Foreskin keratinocyte (primary cell): ENCODE measurements at places on chromosomes 1 and 21.

DNA sequence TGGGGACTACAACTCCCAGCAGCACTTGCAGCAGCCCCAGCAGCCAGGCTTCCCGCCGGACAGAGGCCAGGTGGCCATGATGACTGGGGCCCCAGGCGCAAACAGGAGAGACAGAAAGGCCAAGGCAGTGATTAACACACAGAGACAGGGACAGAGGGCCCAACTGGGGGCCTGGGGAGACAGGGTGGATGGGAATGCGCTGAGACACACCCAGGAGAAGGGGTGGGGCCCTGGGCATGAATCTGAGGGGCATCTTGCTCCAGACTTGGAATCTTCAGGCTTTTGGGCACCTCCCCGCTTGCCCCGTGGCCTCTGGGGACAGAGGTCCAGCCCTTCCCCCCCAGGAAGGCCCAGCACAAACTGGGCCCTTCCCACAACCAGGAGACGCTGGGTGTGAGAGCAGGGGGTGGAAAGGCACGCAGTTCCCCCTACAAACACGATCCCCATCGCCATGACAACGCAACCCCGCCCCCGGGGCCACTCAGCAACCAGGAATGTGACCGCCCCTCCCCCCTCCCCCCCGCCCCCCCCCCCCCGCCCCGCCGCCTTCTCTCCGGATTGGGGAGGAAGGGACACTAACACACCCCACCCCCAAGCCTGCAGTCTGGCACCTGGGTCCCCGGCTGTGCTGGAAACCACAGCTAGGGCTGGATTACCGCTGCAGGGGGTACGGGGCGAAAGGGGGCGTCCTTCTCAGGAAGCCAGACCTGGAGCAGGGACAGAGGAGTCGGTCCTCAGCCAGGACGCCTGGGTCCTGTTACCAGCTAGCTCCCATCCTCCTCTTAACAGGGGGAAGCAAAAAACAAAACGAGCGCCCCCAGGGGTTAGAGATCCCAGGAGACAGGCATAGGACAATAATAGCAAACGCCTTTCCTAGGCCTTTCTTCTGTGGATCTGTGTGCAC, 4.5 kb downstream of the HDGF start:
- DNase-seq: peak; percentile 79

DNA sequence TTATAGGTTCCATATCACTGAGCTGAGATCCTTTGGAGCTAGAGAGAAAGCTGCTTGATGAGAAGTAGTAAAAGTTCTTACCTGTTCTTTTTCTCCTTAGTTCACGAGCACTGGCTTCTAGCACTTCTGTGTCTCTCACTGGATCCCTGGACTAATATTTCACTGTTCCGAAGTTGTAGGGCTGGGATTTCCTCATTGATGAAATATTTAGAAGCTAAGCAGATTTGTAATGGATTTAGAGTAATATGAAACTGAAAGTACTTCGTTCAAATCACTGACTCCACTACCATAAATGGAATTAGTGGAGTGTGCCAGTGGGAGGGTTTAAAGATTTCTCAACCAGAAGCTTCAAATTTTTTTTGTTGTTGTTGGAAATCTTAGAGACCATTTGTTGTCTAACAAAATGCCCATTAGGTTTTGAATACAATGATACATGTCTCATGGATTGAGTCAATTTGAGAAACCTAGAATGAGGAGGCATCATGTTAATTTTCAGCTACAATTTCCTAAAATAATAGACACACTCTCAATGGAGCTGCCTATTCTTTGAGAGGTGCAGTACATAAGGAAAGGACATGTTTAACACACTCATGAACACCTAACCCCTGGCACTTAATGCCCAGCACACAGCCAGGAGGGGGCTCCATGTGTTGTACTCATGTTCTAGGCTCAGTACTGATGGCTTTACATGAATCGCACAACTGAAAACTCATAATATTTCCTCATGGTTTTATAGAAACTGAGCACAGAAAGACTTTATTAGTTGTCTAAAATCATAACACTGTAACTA, at the start of gene GBP1:
Gene GBP1, minus strand, starts transcription at position 130 of the 790 bp plus-strand sequence. CDS start 1,974 bp downstream, outside the sequence.
- DNase-seq: peak; percentile 64

- DNase-seq: no peak
Observed at GRCh38 chr1:74587888-74588287, 75.5 kb upstream of the LRRC53 start.

GRCh38 chr1:42943166-42943565, 15.5 kb downstream of the SLC2A1 start:
- peak; percentile 91 for DNase-seq

DNA sequence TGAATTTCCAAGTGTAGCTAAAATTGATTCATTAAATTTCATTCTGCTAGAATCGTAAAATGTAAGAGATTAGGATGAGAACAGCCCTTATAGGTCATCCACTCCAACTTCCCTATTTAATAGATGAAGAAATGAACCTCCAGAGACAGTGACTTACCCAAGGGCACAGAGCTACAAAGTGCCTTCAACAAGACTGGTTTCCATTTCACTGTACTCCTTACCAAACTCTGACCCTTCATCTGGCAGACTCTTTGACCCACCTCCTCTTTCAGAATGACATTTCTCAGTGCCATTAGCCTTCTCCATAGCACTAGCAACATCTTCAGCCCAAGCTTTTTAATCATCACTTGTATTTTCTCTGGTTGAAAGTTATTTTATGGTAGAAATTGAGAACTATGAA, 161.3 kb downstream of the NEK7 start:
- no peak for DNase-seq
